ENCODE measurements at places on chromosomes 3 and 15. TPM values are rescaled to one million over a fixed set of nuclear protein-coding genes. Genes with fewer than 3 reads are reported as not detected.

- H3K36me3 ChIP-seq: no peaks in the 10 kb centered on the region
- peaks cover 14% of the 10 kb centered on the region for H3K4me1 ChIP-seq
- DNase-seq: no peak
- H3K27me3 ChIP-seq: 0 out of 2 replicates have a peak, but pooled peaks cover 2% of the 10 kb centered on the region
Measured at GRCh38 chr3:181735911-181736310, 24.2 kb downstream of the SOX2 start.

CHRNA7 gene
- not detected for total RNA-seq

- peaks cover 16% of the 10 kb centered on the region for H3K4me1 ChIP-seq
- no peaks in the 10 kb centered on the region for H3K27me3 ChIP-seq
- no peak for DNase-seq
- no peak overlapping the region for H3K4me3 ChIP-seq
Measured at GRCh38 chr3:177203689-177204395, 6.6 kb upstream of the TBL1XR1 start.

- peaks cover 58% of the 10 kb centered on the region for H3K4me1 ChIP-seq
- no peaks in the 10 kb centered on the region for H3K36me3 ChIP-seq
- peak overlapping the region; percentile 47 for H3K27ac ChIP-seq
- H3K4me3 ChIP-seq: no peak overlapping the region
- DNase-seq: peak; percentile 80
- no peaks in the 10 kb centered on the region for H3K27me3 ChIP-seq
Measured at GRCh38 chr15:66751579-66751978, 49.5 kb downstream of the SMAD6 start.

LDHAL6B gene
- not detected for total RNA-seq

AGBL1 gene
- total RNA-seq: not detected

GRCh38 chr15:98160236-98160635 lies 199.7 kb downstream of the ARRDC4 start:
- no peak overlapping the region for H3K4me3 ChIP-seq
- DNase-seq: no peak
- H3K27ac ChIP-seq: no peak overlapping the region
- peaks cover 29% of the 10 kb centered on the region for H3K27me3 ChIP-seq
- H3K4me1 ChIP-seq: no peaks in the 10 kb centered on the region

PCOLCE2 gene
- 2.5 TPM for total RNA-seq

PPIP5K1 gene
- total RNA-seq: 62.4 TPM

GRCh38 chr3:65689436-65689835 lies 349.3 kb downstream of the MAGI1 start:
- H3K27me3 ChIP-seq: no peaks in the 10 kb centered on the region
- no peaks in the 10 kb centered on the region for H3K4me1 ChIP-seq
- DNase-seq: no peak
- H3K27ac ChIP-seq: no peak overlapping the region
- no peaks in the 10 kb centered on the region for H3K36me3 ChIP-seq

PSMD6 gene
- 52.0 TPM for total RNA-seq

- H3K27me3 ChIP-seq: no peaks in the 10 kb centered on the region
- DNase-seq: no peak
- no peaks in the 10 kb centered on the region for H3K4me1 ChIP-seq
Measured at GRCh38 chr3:166360720-166361119, 523.5 kb upstream of the BCHE start.

- no peak overlapping the region for H3K27ac ChIP-seq
- no peaks in the 10 kb centered on the region for H3K36me3 ChIP-seq
- H3K4me1 ChIP-seq: no peaks in the 10 kb centered on the region
- no peaks in the 10 kb centered on the region for H3K27me3 ChIP-seq
- H3K4me3 ChIP-seq: no peak overlapping the region
- DNase-seq: no peak
Measured at GRCh38 chr3:151367448-151367847, 17.1 kb downstream of the P2RY12 start.

GRCh38 chr3:36215241-36215640 lies 165.1 kb upstream of the STAC start:
- no peak for DNase-seq
- peaks cover 10% of the 10 kb centered on the region for H3K4me1 ChIP-seq
- H3K27me3 ChIP-seq: no peaks in the 10 kb centered on the region
- H3K4me3 ChIP-seq: no peak overlapping the region
- no peaks in the 10 kb centered on the region for H3K36me3 ChIP-seq

- DNase-seq: no peak
- no peak overlapping the region for H3K4me3 ChIP-seq
- no peaks in the 10 kb centered on the region for H3K36me3 ChIP-seq
- H3K4me1 ChIP-seq: no peaks in the 10 kb centered on the region
- no peaks in the 10 kb centered on the region for H3K27me3 ChIP-seq
Measured at GRCh38 chr3:166304584-166304983, 467.4 kb upstream of the BCHE start.

GRCh38 chr3:15272426-15273196 lies 59.8 kb downstream of the SH3BP5 start:
- H3K27ac ChIP-seq: peak overlapping the region; percentile 31
- H3K27me3 ChIP-seq: no peaks in the 10 kb centered on the region
- no peak for DNase-seq
- peaks cover 27% of the 10 kb centered on the region for H3K4me1 ChIP-seq
- no peak overlapping the region for H3K4me3 ChIP-seq

CLDN1 gene
- total RNA-seq: 25.9 TPM

GRCh38 chr3:4425707-4426106 lies 41.4 kb downstream of the SUMF1 start:
- H3K4me1 ChIP-seq: peaks cover 31% of the 10 kb centered on the region
- H3K27ac ChIP-seq: peak overlapping the region; percentile 39
- DNase-seq: no peak
- H3K27me3 ChIP-seq: no peaks in the 10 kb centered on the region

DNA sequence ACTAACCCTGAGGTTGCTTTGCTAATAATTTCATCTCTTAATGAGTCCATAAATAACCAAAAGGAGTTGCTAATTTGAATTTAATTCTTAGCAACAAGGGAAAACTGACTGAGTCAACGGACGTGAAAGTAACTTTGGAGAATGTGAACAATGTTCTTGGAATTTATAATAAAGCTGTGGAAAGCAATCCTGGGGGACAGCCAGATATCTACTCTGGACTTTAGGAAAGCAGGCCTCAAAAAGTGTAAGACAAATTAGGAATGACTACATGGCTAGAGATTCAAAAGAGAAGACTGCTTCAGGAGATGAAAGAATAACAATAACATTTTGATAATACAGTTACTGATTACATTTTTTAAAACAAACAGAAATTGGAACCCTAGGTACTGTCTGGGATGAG lies 318.4 kb upstream of the COL8A1 start:
- no peaks in the 10 kb centered on the region for H3K36me3 ChIP-seq
- no peaks in the 10 kb centered on the region for H3K27me3 ChIP-seq
- H3K27ac ChIP-seq: no peak overlapping the region
- no peak for DNase-seq
- no peaks in the 10 kb centered on the region for H3K4me1 ChIP-seq
- no peak overlapping the region for H3K4me3 ChIP-seq

SERPINI1 gene
- total RNA-seq: 2.4 TPM

GABRA5 gene
- total RNA-seq: not detected

GPR87 gene
- total RNA-seq: 9.0 TPM

TP63 gene
- total RNA-seq: 0.65 TPM

GRCh38 chr3:150068440-150069153 lies 97.9 kb upstream of the PFN2 start:
- DNase-seq: no peak
- H3K4me1 ChIP-seq: peaks cover 4% of the 10 kb centered on the region
- H3K27me3 ChIP-seq: peaks cover 5% of the 10 kb centered on the region
- no peak overlapping the region for H3K4me3 ChIP-seq
- H3K36me3 ChIP-seq: no peaks in the 10 kb centered on the region

GRCh38 chr3:22322861-22323260 lies 571.9 kb upstream of the ZNF385D start:
- no peak overlapping the region for H3K27ac ChIP-seq
- no peak overlapping the region for H3K4me3 ChIP-seq
- no peaks in the 10 kb centered on the region for H3K27me3 ChIP-seq
- no peak for DNase-seq

- DNase-seq: no peak
- no peaks in the 10 kb centered on the region for H3K36me3 ChIP-seq
- H3K4me3 ChIP-seq: no peak overlapping the region
- H3K4me1 ChIP-seq: 0 out of 2 replicates have a peak, but pooled peaks cover 10% of the 10 kb centered on the region
- no peaks in the 10 kb centered on the region for H3K27me3 ChIP-seq
Measured at GRCh38 chr3:30292192-30292893, 314.1 kb upstream of the TGFBR2 start.

DNA sequence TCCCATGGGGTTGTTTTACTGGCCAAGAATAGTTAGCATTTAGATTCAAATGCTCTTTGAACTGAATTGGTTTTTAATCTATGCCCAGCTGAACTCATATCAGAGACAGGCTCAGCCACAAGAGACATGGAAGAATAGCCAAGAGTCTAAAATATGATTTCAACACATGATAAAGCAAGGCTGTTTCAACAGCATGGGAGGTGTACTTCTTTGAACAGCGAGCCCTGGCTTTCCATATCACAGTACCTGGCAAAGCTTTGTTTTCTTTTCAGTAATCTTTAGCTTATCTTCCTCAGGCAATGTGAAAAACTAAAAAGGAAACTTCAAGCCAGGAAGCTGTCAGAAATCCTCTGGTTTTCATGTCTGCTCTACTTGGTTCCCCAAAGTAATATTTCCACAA lies 413.6 kb upstream of the ADAMTS9 start:
- H3K4me1 ChIP-seq: no peaks in the 10 kb centered on the region
- H3K4me3 ChIP-seq: no peak overlapping the region
- H3K27ac ChIP-seq: no peak overlapping the region
- no peaks in the 10 kb centered on the region for H3K27me3 ChIP-seq

DNA sequence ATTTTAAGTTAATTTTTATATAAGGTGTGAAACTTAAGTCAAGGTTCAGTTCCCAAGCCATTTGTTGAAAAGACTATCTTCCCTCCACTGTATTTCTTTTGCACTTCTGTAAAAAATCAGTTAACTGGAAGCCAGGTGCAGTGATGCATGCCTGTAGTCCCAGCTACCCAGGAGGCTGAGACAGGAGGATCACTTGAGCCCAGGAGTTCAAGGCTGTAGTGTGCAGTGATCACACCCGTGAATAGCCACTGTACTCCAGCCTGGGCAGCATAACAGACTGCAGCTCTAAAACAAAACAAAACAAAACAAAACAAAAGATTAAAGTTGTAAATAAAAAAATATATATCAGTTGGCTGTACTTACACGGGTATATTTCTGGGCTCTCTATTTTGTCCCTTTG lies 33.1 kb upstream of the SEC22A start:
- H3K4me3 ChIP-seq: no peak overlapping the region
- H3K27me3 ChIP-seq: no peaks in the 10 kb centered on the region
- no peaks in the 10 kb centered on the region for H3K4me1 ChIP-seq
- no peak overlapping the region for H3K27ac ChIP-seq
- H3K36me3 ChIP-seq: 0 out of 2 replicates have a peak, but pooled peaks cover 6% of the 10 kb centered on the region

SLC49A4 gene
- total RNA-seq: 28.1 TPM

PLSCR5 gene
- total RNA-seq: not detected

DNA sequence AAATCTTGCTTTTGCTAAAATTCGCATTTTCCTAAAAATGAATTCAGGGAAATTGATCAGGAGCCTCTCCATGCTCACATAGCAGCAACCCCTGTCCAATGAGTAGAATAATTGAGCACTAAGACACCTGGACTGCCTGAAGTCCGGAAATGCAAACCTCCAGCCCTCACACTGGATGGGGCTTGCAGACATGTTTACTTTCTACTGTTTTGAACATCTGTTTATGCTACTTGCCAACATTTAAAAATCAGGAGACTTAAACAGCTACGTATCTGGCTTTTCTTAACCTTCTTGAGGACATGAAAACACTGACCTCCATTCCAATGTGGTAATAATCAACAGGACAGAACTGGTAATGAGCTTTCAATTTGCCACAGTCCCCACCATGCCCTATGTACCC lies 184.4 kb downstream of the SHOX2 start:
- no peaks in the 10 kb centered on the region for H3K27me3 ChIP-seq
- no peaks in the 10 kb centered on the region for H3K36me3 ChIP-seq
- no peak overlapping the region for H3K4me3 ChIP-seq
- DNase-seq: no peak
- H3K4me1 ChIP-seq: no peaks in the 10 kb centered on the region

BFSP2 gene
- not detected for total RNA-seq
